Uterus (tissue), 4 donors: ENCODE measurements at places on chromosomes 5 and 9. TPM values are rescaled to one million over a fixed set of nuclear protein-coding genes. Genes with fewer than 3 reads are reported as not detected.
A peak's percentile ranks its signal among the peaks of the same experiment; 100 is the strongest.

DNA sequence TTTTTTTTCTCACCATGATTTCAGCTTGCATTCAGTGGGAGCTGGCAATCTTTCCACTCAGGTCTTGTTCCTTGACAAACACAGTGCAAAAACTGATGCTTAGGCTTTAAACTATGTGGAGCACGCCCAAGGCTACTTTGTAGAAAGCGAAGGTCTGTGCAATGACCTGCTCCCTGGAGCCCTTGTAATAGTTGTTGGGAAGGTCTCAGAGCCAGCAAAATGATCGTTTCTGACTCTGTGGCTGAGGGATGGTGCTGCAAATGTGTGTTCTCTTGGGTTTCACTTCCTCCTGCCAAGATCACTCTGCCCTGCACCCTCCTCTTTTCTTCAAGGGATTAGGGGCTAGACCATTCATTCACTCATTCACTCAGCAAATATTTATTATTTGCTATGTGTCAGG is 249.7 kb upstream of the MAP3K1 start:
- H3K4me3 ChIP-seq, result no peak overlapping the region
- H3K27me3 ChIP-seq, result no peaks in the 10 kb centered on the region
- no peak for DNase-seq
- H3K27ac ChIP-seq, result no peak overlapping the region
- no peaks in the 10 kb centered on the region for H3K4me1 ChIP-seq

- H3K27ac ChIP-seq, result no peak overlapping the region
- H3K4me3 ChIP-seq, result no peak overlapping the region
- no peaks in the 10 kb centered on the region for H3K4me1 ChIP-seq
- H3K36me3 ChIP-seq, result no peaks in the 10 kb centered on the region
These were observed 92.8 kb upstream of the EPB41L4A start for GRCh38 chr5:112511920-112512319.

DNA sequence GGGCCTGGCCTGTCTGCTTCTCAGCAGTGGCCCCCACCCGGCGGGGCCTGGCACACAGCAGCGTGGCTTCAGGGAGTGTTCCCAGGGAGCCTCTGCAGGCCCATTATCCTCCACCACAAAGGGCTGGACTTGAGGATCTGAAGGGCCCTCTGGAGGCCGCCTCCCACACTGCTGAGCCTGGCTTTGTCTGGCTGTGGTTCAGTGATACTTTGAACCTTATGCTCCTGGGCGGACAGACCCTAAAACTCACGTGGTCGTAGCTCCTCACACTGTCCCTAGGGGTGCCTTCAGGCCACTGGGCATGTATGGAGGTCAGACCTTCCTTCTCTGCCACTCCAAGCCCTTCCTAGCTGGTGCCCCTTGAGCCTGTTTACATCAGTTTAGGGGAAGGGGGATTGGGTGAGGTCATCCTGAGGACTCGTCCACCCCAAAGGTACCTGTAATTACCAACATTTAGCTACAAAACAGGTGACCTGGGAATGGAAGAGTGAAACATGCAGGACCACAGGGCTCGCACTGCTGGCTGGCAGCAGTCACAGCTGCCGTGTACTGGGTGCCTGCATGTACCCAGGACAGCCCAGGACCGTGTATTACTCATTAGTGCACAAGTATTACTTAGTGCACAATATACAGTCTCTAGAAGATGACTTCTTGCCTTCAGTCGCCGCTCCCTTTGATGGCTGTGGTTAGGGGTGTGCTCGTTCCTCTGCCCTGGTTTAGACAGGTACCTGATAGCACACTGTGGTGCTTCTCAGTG is 8.5 kb downstream of the GRHPR start:
- no peak overlapping the region for H3K27ac ChIP-seq
- no peaks in the 10 kb centered on the region for H3K27me3 ChIP-seq
- no peaks in the 10 kb centered on the region for H3K4me1 ChIP-seq
- no peaks in the 10 kb centered on the region for H3K36me3 ChIP-seq
- H3K4me3 ChIP-seq, result no peak overlapping the region

GRCh38 chr5:10689391-10690081 is 71.5 kb downstream of the DAP start:
- no peaks in the 10 kb centered on the region for H3K27me3 ChIP-seq
- H3K4me3 ChIP-seq, result no peak overlapping the region
- DNase-seq, result no peak
- no peaks in the 10 kb centered on the region for H3K4me1 ChIP-seq

DNA sequence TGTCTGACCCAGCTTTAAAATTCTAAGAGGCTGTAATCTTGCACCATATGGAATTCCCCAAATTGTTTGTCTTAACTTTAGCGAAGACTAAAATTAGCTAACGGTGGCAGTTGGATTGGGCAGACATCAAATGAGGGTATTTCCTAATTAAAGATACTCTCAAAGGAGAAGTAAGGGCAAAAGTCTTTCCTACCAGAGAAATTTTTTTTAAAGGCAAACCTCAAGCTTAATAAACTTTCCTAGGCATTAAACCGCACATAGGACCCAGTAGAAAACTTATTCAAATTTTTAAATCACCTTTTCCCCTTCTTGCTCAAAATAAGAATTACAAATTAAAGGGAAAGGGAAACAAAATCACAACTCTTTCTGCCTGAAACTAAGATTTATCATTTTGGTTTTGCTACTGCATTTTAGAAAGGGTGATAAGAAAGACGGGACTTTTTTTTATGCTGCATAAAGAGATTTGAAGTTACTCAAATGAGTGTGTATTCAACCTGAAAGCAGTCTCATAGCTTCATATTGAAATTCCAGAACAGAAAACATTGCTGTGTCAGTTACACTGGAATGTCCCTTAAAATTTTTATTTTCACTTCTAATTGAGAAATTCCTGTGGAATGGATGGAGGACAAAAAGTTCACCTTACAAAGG is 189.1 kb upstream of the PTGER4 start:
- no peak for DNase-seq
- no peak overlapping the region for H3K27ac ChIP-seq
- H3K4me3 ChIP-seq, result no peak overlapping the region
- no peaks in the 10 kb centered on the region for H3K4me1 ChIP-seq
- H3K27me3 ChIP-seq, result no peaks in the 10 kb centered on the region

Gene LMNB1
- 66.7 TPM for total RNA-seq

GRCh38 chr5:141825791-141826560 is 52.2 kb downstream of the PCDH1 start:
- H3K36me3 ChIP-seq, result no peaks in the 10 kb centered on the region
- no peak overlapping the region for H3K4me3 ChIP-seq
- H3K4me1 ChIP-seq, result no peaks in the 10 kb centered on the region
- no peaks in the 10 kb centered on the region for H3K27me3 ChIP-seq

DNA sequence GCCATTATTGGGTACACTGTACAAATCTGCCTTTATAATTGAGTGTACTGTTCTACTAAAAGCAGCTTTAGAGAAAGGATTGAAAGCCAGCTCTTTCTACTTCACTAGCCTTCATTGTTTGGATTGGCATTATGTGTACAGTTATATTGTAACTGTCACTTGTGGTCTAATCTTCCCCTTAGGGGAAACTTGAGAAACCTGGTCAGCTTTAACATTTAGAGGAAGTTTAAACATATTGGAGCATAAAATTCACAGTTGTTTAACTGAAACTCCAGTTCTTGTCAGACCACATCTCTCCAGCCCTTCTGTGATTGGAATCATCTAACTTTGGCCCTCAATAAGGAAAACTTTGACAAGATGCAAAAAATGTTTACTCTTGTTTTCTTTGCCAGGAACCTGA is 24.6 kb downstream of the PIK3R1 start:
- no peak overlapping the region for H3K4me3 ChIP-seq
- peaks cover 6% of the 10 kb centered on the region for H3K4me1 ChIP-seq
- H3K27me3 ChIP-seq, result no peaks in the 10 kb centered on the region
- peak overlapping the region; percentile 72 for H3K27ac ChIP-seq
- no peak for DNase-seq

Gene RAI14
- 32.4 TPM for total RNA-seq

DNA sequence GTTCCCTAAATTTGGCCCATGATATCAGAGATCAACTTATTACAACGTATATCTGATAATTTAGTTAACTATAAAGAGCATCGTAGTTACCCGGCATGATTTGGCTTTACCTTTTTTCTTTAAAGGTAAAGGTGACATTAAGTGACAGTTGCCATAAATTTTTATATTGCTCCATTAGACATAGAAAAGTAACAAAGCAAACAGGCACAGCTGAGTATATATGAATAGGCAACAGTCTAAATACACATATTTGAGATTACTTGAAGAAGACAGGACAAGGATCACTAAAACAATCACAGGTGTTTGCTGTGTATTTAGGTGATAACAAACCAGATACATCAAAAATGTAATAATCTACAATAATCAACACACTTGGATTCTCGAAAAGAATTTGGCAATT is 34.8 kb downstream of the RFX3 start:
- DNase-seq, result no peak
- H3K4me1 ChIP-seq, result no peaks in the 10 kb centered on the region
- no peaks in the 10 kb centered on the region for H3K27me3 ChIP-seq
- no peaks in the 10 kb centered on the region for H3K36me3 ChIP-seq
- no peak overlapping the region for H3K27ac ChIP-seq

DNA sequence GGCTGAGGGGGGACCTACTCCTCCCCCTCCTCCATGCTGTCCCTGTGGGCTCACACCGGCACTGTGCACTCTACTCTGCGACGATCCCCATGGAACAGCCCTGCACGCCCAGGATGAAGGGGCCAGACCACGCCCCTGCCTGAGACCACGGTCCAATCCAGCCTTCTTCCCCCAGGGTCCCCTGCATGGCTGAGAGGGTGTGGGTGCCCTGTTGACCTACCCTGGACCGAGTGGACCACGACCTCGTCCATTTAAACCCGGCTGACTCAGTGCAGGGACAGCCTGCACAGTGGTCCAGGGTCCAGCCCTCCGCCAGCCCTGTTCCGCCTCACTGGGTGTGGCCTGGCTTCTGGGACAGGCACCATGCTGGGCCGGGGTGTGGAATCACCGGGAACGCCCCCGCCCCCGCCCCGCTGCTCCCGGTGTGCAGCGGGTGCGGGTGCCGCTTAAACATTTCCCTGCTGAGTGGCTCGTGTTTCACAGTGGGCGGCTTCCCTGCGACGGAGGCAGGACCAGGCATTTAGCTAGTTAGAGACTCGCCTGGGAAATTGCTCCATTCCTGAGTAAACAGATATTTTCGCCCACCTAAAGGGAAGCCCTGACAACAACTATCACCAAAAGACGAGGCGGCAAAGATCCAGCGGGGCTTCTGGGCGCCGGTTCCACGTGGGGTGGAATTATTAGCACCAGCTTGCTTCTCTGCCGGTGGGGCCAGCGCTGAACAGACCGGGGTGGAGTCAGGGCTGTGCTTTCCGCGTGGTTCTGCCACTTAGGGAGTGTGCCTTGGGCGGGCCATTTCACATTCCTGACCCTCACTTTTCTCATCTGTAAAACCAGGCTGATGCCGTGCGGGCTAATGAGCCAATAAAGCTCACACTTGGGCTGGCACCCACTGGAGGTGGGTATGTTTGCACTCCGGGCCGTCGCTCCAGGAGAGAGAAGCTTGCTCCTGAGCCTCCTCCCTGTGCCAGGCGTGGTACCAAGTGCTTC is 22.6 kb downstream of the DBH start:
- no peak overlapping the region for H3K4me3 ChIP-seq
- no peak overlapping the region for H3K27ac ChIP-seq
- no peaks in the 10 kb centered on the region for H3K4me1 ChIP-seq
- H3K36me3 ChIP-seq, result no peaks in the 10 kb centered on the region
- peak; percentile 26 for DNase-seq

Gene CCDC187
- 5.1 TPM for total RNA-seq

- no peak for DNase-seq
- H3K27ac ChIP-seq, result no peak overlapping the region
- no peaks in the 10 kb centered on the region for H3K27me3 ChIP-seq
- H3K36me3 ChIP-seq, result no peaks in the 10 kb centered on the region
- no peak overlapping the region for H3K4me3 ChIP-seq
These were observed 608.6 kb downstream of the SLCO4C1 start for GRCh38 chr5:101687349-101687985.

- H3K4me3 ChIP-seq, result no peak overlapping the region
- no peaks in the 10 kb centered on the region for H3K36me3 ChIP-seq
- H3K4me1 ChIP-seq, result no peaks in the 10 kb centered on the region
- no peaks in the 10 kb centered on the region for H3K27me3 ChIP-seq
- no peak overlapping the region for H3K27ac ChIP-seq
These were observed 7.8 kb downstream of the EXOSC2 start for GRCh38 chr9:130701059-130702022.

Gene RAD17
- total RNA-seq, result 9.4 TPM

Gene PPP3R2
- not detected for total RNA-seq

Gene ROPN1L
- total RNA-seq, result not detected

Gene VCAN
- 72.0 TPM for total RNA-seq

DNA sequence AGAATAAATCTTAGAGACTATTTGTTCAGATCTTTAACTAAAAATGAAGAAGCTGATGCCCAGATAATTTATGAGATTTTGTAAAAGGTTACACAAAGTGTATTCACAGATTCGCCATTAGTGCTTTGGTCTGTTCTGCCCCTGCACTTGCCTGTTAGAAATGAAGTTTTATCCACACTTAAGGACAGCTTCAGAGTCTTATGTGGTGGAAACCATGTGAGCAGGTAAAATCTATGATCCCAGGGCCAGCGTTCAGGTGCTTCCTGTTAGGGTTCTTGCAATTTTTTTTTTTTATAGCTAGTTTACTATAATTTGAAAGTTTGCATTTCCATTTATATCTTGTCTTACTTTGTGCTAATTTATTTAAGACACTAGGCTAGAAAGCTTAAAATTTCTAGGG is 561.6 kb downstream of the PRR16 start:
- no peaks in the 10 kb centered on the region for H3K36me3 ChIP-seq
- H3K27me3 ChIP-seq, result no peaks in the 10 kb centered on the region

Gene TRAF2
- 0.88 TPM for total RNA-seq

Gene FGF10
- 10.9 TPM for total RNA-seq

- H3K27me3 ChIP-seq, result no peaks in the 10 kb centered on the region
- H3K4me1 ChIP-seq, result no peaks in the 10 kb centered on the region
- DNase-seq, result no peak
- no peak overlapping the region for H3K27ac ChIP-seq
- H3K36me3 ChIP-seq, result no peaks in the 10 kb centered on the region
- no peak overlapping the region for H3K4me3 ChIP-seq
These were observed 124.6 kb upstream of the TBCA start for GRCh38 chr5:77900691-77901090.

DNA sequence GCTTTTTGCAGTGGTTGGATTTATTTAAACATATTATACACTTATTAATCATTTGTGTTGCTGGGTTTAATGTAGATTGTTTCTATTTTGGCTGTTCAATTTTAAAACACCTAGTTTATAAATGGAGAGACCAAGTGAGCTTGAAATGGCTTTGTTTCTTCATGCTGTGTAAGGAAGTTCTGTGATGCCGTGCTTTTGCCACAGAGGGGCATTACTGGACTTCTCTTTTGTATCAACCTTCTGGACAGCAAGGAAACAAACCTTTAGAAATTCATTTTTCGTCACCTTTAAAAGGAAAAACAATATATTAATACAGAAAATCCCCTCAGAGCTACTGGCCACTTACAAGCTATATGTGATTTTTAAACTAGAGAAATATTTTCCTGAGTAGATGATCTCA is 81.9 kb downstream of the DMRTA1 start:
- no peaks in the 10 kb centered on the region for H3K4me1 ChIP-seq
- DNase-seq, result no peak
- no peak overlapping the region for H3K27ac ChIP-seq
- H3K27me3 ChIP-seq, result no peaks in the 10 kb centered on the region

Gene GMCL2
- not detected for total RNA-seq
